Hippocampal formation (tissue), 2 donors: ENCODE measurements at places on chromosomes 13 and 19.

DNA sequence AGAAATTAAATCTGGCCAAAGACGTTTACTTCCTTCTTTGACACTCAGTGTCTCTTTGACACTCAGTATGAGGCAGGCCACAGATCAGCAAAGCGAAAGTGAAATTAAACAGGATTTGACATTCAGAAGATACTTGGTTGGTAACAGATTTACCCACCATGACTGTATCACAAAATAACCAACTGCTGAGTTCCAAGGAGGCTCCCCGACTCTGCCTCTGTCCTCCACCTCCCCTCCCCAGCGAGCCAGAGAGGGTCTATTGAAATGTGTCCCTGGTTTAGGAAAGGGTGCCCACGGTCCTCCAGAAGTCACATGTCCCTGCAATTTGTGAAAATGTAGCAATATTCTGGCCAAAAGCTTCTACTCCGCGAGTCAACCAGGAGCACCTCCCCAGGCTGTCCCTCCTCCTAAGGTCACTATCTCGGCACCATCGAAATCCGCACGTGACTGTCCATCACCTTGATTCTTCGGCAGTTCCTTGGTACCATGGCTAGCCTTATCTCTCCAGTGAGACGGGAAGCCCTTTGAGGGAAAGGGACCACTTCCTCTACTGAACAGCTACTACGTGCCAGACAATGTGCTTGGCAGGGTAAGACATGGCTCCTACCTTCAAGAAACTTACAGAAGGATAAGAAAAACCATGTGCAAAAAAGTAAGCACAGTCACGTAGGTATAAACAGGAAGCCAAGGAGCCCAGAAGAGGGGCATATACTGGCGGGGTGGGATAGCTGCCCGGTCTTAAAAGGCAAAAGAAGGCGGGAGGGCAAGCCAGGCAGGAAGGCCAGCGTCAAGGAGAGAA lies 1.5 kb downstream of the N4BP2L1 start:
- DNase-seq = peak; percentile 37

DNA sequence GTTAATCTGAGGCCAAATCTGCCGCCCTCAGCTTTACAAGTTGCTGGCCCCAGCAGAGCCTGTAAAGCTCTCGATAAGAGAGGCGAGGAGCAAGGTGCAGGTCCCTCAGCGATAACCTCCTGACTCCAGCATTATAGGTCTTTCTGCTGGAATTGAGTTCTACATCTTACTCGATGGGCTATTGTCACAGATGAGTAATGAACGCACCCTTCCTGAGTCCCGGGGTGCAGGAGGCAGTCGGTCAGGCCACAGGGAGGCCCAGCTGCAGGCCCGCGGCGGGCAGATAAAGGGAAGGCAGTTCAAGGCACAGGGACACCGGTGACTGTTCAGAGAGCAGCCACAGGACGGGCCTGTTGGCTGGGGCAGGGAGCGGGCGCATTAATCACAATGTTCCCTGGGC lies 157.6 kb upstream of the OBI1 start:
- no peak for DNase-seq

DNA sequence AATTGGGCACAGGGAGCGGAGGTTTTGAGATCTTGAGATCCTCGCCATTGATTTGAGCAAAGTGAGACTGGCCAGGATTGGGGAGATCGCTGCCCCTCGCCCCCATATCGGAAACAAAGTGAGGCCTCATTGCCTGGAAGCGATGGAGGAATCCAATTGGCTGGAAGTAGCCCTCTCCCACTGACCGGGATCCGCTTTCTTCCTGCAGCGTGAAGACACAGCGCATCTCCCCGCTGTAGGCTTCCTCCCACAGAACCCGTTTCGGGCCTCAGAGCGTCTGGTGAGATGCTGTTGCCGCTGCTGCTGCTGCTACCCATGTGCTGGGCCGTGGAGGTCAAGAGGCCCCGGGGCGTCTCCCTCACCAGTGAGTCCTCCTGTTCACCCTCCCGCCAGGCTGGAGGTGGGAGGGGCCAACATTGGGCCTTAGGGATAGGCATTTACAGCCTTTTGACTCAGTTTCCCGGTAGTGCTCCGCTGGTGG lies 438 bp downstream of the PRKCSH start:
- DNase-seq = no peak

DNA sequence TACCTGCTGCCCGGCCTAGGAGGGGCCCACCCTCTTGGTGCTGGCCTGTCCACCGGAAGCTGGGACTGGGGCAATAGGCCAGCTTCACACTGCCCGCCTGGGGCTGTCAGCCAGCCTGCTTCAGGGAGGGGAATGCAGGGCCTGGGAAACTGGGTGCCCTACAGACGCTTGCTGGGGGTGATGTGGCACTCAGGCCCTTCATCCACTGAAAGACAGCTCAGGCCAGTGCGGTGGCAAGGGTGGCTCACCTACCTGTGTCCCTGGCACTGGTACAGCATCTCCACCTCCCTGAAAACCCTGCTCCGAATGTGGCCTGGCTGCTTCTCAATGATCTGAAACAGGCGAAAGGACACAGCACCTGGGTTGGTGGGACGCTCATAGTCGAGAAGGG lies 7.8 kb downstream of the MKNK2 start:
- DNase-seq = no peak

DNA sequence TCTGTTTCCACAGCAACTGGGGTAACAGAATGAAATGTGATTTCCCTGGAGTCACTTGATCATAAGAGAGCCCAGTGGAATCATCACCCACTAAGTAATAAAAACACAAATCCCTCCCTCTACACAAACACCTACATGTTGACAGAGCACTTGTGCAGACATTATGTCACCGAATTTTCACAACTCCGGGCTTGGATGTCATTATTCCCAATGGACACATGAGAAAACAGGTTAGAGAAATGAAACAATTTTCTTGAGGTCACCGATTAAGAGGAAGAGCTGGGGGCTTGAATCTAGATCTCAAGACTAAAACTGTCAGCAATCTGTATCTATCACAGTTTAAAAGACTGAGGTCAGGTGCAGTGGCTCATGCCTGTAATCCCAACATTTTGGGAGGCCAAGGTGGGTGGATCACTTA lies 3.1 kb downstream of the XRCC1 start:
- DNase-seq = no peak

DNA sequence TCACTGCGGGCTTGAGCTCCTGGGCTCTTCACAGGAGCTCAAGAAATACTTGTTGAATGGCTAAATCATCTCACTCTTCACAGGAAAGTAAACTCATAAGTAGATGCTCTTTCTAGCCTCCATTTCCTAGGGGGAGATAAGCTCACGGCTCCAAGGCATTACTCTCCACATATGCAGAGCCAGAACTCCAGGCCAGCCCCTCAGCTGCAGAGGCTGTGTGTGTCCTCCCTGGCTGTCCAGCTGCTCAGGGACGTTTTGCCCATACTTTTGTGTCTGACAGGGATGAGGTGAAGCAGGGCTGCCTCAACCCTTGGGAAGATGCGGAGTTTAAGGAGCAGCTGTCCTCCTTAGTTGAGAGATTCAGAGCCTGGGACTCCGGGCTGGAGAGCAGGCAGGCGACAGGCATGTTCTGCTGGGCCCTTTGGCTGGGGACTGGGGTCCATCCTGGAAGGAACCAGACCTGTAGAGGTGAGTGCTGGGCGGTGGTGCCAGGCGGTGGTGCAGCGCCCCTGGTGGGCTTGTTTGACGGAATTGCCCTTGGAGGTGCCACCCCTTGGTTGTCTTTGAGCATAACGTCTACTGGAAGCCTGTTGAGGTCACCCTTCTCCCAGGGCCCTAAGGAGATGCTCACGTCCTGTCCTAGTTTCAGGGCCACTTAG lies 20.5 kb upstream of the SLC15A1 start:
- no peak for DNase-seq

DNA sequence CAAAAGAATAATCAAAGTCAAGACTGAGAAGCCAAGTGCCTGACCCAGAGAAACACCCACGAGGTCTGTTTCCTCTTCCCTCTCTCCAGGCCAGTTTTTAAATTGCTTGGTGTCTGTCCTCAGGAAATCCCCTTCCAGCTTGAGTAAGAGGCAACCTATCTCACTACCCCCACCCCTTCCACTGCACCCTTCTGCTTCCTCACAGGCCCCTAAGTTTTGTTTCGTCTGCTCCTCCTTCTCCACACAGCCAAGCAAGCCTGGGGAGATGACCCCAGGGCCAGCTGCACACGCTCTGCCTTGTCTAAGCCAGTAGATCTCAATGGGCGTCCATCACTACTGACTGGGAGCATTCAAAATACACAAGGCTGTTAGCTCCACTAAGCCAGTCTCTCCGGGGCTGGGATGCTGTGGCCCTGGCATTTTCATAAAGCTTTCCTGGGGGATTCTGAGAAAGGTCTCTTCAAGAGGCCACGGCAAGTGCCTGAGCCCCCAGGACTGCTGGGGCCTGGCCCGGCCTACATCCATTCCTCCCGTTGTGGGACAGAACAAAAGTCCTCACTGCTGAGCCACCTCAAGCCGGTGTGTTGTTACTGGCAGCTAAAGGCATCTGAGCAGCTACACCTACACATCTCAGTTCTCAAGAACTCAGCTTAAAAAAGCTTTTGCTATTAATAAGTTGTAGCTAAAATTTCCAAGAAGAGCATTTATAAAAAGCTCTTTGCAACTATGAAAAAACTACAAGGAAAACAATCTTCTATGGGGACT lies 14.9 kb upstream of the IL4I1 start:
- peak; percentile 36 for DNase-seq

DNA sequence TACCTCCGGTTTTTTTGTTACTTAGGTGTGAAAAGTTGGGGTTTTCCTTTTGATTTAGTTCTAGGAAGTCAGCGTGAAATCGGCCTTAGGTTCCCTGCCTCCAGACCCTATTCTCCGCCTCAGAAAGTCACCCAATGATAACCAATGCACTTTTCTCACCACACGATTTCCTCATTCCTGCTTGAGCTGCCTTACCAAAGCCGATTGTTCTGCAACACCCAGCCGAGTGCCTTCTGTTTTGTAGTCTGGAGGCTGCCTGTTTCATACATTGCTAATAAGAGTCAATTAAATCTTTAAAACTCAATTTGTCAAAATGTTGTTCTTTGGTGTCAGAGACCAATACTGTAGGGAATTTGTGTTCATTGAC lies 39.7 kb downstream of the GJA3 start:
- no peak for DNase-seq

DNA sequence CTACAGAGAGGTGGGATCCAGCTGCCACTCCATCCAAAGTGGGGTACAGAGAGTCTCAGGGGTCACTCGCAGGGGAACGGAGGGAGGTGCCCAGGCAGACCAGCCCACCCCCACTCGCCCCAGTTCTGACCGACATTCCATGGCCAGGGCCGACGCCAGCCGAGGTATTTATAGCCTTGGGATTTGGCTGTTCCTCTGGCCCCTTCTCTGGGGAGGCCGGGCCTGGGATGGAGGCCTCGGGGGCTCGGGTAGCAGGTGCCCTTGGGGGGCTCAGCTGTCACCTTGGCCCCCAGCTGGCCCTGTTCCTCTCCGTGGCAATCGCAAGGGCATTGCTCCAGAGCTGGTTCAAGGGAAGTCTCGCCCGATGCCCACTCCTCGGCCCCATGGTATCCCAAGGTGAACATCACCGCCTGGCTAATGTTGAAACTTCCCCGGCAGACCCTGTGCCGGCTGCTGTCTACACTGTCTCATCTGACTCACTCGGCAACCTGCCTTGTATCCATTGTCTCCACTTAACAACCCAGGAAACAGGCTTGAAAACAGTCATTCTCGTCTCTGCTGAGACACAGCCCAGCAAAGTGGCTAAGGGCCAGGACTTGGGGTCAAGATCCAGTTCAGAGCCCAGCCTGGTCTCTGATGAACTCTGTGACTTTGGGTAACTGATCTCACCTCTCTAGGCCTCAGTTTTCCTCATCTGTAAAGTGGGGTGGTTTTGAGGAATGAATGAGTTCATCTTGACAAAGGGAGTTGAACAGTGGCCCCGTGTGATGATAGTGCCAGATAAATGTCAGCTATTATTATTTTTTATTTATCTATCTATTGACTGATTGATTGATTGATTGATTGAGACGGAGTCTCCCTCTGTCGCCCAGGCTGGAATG lies 9.7 kb downstream of the PRKACA start:
- DNase-seq = no peak

DNA sequence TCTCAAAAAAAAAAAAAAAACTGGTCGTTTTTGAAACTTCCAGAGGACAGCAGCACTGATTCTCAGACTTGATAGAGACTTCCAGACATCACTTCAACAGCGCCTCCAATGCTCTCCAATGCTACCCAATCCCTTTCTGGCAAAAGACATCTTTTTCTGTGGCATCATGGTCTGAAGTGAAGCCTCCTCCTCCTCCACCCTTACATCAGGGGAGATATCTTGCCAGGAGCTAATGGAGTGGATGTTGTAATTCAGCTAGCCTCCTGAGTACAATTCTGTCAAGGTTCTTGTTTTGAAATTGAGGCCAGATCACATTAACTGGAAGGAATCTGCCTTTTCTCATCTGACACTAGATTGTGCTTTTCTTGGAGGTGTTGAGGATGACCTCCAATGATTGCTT lies 24.2 kb downstream of the FXYD5 start:
- no peak for DNase-seq

DNA sequence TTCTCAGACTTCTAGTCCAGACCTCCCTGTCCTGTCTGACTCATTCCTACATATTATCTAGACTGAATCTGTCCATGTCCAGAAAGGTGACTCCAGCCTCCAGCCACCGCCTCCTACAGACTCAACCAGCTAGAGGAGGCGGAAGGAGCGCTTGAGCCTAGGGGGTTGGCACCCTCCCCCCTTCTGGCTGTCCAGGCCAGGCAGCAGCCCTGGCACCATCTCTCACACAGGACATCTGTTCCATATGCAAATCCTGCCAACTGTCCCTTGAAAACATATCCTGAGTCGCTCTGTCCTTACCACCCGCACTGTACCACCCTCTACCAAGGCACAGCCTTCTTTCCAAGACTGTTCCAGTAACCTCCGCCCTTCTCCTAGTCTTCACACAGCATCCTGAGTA lies 150.7 kb upstream of the WASF3 start:
- DNase-seq = no peak

GRCh38 chr13:33637978-33638743 lies 179.8 kb upstream of the RFC3 start:
- DNase-seq = no peak

DNA sequence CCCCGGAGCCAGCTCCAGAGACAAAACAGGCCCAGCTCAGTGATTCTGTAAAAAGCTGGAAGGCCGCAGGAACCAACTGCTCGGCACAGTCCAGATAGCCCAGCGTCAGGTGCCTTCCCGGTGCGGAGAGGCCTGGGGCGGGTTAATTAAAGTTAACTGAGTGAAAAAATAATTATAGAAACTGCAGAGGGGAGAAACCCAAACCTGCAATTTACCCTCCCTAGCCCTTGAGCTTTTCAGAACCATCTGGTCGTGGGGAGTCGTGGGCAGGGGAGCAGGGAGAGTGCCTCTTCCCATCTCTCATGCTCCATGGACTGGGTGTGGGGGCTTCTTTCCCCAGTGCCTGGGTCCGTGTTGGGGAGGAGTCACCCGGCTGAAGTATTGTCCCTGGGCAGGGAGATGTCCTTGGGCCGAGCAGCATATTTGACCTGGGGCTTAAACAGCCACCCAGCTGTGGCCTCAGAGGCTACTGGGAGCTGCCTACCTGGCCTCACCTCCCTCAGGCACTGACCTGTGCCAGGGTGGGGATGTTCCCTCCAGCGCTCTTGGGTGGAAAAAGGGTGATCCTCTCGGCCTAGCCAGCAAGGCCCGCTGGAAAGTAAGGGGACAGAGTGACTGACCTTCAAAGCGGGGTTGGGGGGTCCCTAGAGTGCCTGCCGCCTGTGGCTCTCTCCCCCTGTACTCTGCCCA lies 65.9 kb downstream of the CHST8 start:
- no peak for DNase-seq
